ENCODE measurements at places on chromosomes 3 and 15.

- no peak overlapping the region for H3K27ac ChIP-seq
- no peak for DNase-seq
- no peaks in the 10 kb centered on the region for H3K27me3 ChIP-seq
- H3K4me1 ChIP-seq, result no peaks in the 10 kb centered on the region
- no peak overlapping the region for H3K4me3 ChIP-seq
These were observed 88.3 kb upstream of the ADAMTSL3 start for GRCh38 chr15:83565553-83566159.

GRCh38 chr15:68052431-68052830, 1.7 kb upstream of the PIAS1 start:
- H3K27ac ChIP-seq, result no peak overlapping the region
- DNase-seq, result no peak
- H3K4me3 ChIP-seq, result no peak overlapping the region

- no peak overlapping the region for H3K27ac ChIP-seq
- no peak for DNase-seq
- H3K27me3 ChIP-seq, result no peaks in the 10 kb centered on the region
- no peak overlapping the region for H3K4me3 ChIP-seq
- no peaks in the 10 kb centered on the region for H3K36me3 ChIP-seq
These were observed 27.8 kb upstream of the IGF2BP2 start for GRCh38 chr3:185852635-185853034.

DNA sequence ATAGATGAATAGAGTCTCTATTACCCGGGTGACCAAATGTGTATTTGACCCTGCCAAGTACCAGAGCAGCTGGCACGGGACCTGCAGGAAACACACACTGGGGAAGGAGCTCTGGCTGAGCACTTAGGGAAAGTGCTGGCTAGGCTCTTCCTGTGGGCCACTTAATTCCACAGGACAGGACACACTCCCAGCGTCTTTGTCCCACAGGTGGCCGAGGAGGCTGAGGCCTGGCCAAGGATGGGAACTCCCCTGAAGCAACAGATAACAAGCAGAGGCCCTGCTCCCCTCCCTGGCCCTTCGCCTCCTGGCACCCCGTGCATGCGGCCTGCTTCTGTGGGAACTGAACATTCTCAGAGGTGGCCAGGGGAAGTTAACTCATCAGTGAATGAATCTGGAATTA, 180.8 kb downstream of the ATP10A start:
- H3K27ac ChIP-seq, result no peak overlapping the region
- no peak for DNase-seq
- no peaks in the 10 kb centered on the region for H3K27me3 ChIP-seq
- H3K4me3 ChIP-seq, result no peak overlapping the region
- H3K36me3 ChIP-seq, result no peaks in the 10 kb centered on the region

- no peak overlapping the region for H3K4me3 ChIP-seq
- H3K36me3 ChIP-seq, result peaks cover 9% of the 10 kb centered on the region
- no peaks in the 10 kb centered on the region for H3K27me3 ChIP-seq
- H3K4me1 ChIP-seq, result peaks cover 3% of the 10 kb centered on the region
These were observed 12.2 kb downstream of the PRC1 start for GRCh38 chr15:90982135-90982534.

All from spleen (tissue), 13 donors.